ENCODE measurements at places on chromosomes 5 and 9.

DNA sequence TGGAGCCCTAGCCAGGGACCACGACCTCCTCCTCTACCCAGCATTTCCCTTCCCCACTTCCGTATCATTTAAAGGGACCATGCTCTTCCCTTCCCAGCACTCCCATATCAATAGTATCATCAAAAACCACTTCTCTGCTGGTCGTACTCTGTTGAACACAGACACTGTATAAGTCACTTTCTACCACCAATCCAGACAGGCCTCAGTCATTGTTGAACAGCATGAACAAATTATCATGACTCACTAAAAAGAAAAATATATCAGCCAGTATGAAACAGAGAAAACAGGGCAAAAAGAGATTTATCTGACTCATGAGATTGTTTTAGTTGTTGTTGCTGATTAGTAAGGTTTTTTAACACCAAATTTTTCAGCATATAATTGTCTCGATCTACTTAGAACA lies 89.8 kb downstream of the CDKN2A start:
- DNase-seq, result no peak

- DNase-seq, result no peak
Measured at GRCh38 chr9:74940600-74940999, 12.1 kb downstream of the C9orf40 start.

DNA sequence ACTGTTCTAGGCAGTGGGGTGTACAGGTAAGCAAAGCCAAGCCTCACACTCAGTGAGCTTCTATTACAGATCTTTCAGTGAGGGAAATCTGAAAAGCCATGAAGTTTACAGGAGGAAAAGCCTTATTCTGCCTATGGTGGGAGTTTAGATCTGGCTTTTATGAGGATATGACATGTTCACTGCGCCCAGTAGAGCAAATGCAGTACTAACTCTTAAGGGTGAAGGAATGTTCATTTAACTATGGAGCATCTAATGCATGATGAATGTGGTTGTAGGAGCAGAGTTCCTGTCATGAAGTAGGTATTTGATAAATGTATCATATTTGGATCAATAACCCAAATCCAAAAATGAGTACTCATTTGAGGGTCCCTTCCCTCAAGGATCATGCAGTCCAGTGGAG lies 230.2 kb upstream of the PAPPA start:
- DNase-seq, result no peak

DNA sequence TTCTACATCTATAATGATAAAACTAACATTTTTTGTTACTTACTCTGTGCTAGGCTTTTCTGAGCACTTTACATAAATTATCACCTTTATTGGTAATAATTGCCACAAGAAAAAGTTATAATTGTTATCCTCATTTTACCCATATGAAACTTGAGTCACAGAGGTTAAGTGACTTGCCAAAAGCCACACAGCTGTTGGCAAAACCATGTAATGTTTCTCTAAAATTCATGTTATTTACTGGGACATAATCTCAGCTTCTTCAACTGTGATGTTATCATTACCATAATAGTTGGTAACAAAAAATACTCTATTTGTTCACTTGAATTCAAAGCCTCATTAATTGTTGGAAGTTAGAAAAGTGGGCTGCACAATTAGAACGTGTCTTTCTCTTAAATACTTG lies 437.3 kb downstream of the BRINP1 start:
- DNase-seq, result no peak

GRCh38 chr5:138708791-138709190 lies 44.4 kb upstream of the CTNNA1 start:
- no peak for DNase-seq

All from memory B cell (primary cell).